A549 treated with AZD2906 at 1 μM for 4 hours (cell line): ENCODE measurements at places on chromosomes 12 and 14. TPM values are rescaled to one million over a fixed set of nuclear protein-coding genes. Genes with fewer than 3 reads are reported as not detected.

The UBR7 gene
- 22.8 to 35.0 TPM (median 24.2 TPM) in 5 replicates for total RNA-seq

The FGF6 gene
- total RNA-seq = not detected in 5 replicates

The DPY19L2 gene
- total RNA-seq = 1.1 to 2.2 TPM (median 1.3 TPM) in 5 replicates

The PLEKHD1 gene
- total RNA-seq = 0.01 to 0.05 TPM (median 0.02 TPM) in 5 replicates

The ANKRD52 gene
- 36.2 to 45.1 TPM (median 38.3 TPM) in 5 replicates for total RNA-seq

The NRL gene
- total RNA-seq = 0.74 to 1.1 TPM (median 0.98 TPM) in 5 replicates

The CLECL1 gene
- not detected in 5 replicates for total RNA-seq

The KRT2 gene
- 0.03 TPM in 1 of 5 replicates, not detected in the others for total RNA-seq

The SLC25A47 gene
- not detected in 5 replicates for total RNA-seq

The B4GALNT1 gene
- 32.6 to 47.2 TPM (median 42.2 TPM) in 5 replicates for total RNA-seq

The OTX2 gene
- total RNA-seq = not detected in 5 replicates

The GLT1D1 gene
- total RNA-seq = not detected in 5 replicates

The SMOC1 gene
- 15.9 to 22.8 TPM (median 18.2 TPM) in 5 replicates for total RNA-seq

The ANO4 gene
- total RNA-seq = 0.07 to 0.20 TPM (median 0.10 TPM) in 5 replicates
